ENCODE measurements at places on chromosomes 3 and 15. TPM values are rescaled to one million over a fixed set of nuclear protein-coding genes. Genes with fewer than 3 reads are reported as not detected.

DNA sequence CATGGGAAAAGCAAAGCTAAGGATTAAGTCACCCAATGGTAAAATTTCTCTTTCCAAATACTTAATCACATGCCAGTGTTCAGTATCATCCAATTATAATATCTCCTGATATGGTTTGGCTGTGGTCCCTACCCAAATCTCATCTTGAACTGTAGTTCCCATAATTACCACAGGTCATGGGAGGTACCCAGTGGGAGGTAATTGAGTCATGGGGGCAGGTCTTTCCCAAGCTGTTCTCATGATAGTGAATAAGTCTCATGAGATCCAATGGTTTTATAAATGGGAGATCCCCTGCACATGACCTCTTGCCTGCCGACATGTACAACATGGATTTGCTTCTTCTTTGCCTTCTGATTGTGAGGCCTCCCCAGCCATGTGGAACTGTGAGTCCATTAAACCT is 26.1 kb upstream of the NMB start:
- no peak for DNase-seq

DNA sequence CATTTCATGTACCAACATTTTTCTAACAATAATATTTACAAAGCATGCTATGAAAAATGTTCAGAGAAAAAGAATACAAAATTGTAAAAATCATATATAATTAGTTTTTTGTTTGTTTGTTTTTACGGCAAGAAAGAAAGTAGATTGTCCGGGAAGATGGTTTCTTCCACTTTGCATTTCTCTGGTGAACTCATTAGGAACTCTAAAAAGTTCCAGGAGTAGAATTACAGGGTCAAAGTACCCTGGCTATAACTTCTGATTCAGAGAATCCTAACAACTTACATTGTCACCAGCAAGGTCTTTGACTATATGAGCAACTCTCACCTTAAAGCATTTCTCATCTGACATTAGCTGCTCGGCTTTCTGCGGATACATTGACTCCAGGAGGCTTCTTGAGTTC is 196.7 kb downstream of the PDE8A start:
- DNase-seq: no peak

CPNE9 gene
- total RNA-seq: not detected

LRRC2 gene
- 122 TPM for total RNA-seq

DUOXA1 gene
- 0.59 TPM for total RNA-seq
